CD4-positive, alpha-beta T cell treated with Interleukin-6 at 100 ng/mL for 8 hours (primary cell): ENCODE measurements at places on chromosomes 7 and 10.

GRCh38 chr10:54772468-54773122 is 28.4 kb downstream of the PCDH15 start:
- no peak for DNase-seq

DNA sequence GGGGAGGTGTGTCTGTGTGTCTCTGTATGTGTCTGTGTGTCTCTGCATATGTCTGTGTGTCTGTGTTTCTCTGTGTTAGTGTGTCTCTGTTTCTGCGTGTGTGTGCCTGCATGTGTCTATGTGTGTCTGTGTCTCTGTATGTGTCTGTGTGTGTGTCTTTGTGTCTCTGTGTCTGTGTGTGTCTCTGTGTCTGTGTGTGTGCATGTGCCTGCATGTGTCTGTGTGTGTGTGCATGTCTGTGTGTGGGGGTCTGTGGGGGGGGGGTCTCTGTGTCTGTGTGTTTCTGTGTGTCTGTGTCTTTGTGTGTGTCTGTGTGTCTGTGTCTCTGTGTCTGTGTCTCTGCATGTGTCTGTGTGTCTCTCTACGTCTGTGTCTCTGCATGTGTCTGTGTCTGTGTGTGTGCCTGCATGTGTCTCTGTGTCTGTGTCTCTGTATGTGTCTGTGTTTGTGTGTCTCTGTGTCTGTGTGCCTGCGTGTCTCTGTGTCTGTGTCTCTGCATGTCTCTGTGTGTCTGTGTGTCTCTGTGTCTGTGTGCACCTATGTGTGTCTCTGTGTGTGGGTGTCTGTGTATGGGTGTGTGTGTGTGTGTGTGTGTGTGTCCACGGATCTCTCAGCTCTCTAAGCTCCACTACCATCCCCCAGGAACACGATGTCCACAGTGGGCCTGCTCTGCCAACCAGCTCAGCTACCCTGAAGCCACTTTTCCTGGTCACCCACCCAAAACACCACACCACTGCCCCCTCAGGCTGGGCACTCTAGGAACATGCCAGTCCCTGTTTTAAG is 41.7 kb downstream of the RASGEF1A start:
- no peak for DNase-seq

GRCh38 chr7:151705636-151706276 is 171.2 kb downstream of the PRKAG2 start:
- DNase-seq = no peak

- DNase-seq = no peak
These were observed 58.6 kb upstream of the FEZF1 start for GRCh38 chr7:122363144-122363543.

DNA sequence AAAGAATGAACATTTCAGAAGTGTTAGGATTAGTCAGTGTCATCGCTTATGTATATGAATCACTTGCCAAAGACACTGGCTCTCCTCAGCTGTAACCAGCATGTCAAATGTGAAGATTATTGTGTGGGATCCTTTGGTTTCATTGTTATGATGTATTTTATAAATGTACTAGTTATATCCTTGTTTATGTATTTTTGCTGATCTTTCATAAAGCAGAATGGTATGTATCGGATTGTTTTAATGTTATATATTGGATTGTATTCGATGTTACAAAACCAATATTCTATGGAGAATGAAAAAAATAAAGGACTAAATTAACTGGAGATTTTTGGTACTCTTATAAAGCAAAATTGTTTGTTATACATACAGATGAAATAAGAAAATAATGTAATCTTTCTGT is 49.2 kb downstream of the ACADSB start:
- no peak for DNase-seq

DNA sequence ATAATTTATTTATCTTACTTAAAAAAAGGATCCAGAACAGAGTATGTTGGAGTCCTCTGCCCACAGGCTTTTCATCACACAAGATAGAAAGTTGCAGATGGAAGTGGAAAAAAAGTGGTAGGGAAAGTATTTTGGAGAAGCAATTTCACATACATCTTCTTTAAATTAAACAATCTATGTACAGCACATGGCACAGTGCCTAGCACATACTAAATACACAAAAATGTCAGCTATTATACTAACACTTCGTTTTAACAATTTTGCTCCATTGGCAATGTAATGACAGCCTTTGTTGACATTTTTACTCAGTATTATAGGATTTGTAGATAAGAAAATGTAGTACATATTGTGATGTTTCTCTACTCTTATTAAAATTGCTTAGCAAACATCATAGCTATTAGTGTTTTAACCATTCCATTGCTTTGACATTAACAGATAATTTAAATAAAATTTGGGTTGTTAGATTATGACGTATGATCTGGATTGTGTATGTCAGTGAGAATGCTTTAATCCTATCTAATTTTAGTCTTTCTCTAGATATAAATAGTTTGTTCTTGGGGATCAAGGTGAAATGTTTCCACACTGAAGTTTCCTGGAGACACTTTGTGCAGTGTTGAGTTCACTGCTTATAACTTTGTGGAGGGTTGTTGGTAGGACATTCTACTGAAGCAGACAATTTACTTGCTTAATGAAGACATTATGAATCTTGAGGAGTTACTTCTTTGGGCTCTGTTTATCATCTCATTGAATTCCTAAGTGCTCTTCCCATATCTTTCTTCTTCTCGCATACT is 202.8 kb upstream of the DKK1 start:
- no peak for DNase-seq

GRCh38 chr7:64890761-64891362 is 12.2 kb upstream of the ZNF273 start:
- no peak for DNase-seq

DNA sequence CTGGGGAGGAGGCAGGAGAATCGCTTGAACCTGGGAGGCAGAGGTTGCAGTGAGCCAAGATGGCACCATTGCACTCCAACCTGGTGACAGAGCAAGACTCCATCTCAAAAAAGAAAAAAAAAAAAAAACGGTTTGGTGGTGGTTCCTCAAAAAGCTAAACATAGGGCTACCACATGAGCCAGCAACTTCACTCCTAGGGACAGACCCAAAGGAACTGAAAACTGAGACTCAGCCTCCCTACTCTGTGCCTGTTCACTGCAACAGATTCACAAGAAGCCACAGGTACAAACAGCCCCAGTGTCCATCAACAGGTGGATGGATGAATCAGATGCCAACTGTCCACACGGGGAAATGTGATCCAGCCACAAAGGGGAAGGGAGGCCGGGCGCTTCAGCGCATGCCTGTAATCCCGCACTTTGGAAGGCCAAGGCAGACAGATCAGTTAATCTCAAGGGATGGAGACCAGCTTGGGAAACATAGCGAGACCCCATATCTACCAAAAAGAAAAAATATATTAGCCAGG is 79.1 kb upstream of the TNRC18 start:
- no peak for DNase-seq

GRCh38 chr10:71398976-71399375 is 2.3 kb downstream of the CDH23 start:
- DNase-seq = no peak

DNA sequence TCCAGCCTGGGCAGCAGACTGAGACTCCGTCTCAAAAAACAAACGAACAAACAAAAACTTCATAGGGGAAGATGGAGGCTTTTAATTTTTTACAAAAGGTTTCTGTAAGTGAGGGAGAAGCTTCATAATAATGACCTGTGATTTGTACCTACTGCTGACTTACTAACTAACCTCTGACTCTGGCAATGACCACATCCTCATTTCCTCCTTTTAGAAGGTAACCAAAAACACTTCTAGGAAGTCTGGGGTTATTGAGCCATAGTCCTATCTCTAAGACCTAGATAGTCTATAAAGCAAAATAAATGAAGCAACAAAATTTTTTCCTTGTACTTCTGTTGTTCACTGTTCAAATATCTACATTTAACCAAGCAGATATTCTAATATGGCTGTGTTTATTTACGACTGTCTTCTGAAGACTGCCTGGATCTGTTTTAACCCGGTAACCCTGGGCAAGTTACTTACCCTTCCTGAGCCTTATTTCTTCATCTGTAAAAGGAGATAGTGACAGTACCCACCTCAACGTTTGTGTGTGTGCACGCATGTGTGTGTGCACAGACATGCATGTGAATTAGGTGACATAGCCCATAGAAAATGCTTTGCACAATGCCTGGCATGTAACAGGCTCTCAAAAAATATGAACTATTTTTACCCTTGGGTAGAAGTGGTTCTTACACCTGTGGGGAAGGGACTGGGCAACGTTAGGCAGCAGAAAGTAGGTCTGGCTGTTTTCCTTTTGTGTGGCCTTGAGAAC is 30.8 kb upstream of the SMNDC1 start:
- DNase-seq = no peak
